ENCODE measurements at places on chromosomes 11 and 22.

DNA sequence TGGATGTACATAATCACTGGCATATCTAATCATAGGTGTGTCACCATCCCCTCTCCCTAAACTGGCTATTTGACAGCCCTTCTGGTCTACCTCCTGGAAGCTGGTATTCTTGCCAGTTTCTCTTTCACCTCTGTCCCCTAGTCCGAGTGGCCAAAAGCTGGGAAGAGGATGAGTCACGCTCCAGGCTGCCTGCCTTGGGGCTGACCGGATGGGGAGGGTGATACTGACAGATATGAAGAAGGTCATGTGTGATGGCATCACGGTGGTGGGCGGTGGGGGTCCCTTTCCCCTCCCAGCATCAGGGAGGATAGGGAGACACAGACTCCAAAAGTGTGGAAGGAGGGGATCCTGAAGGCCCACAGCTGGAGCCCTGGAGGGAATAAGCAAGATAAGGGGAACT lies 4.8 kb downstream of the OAF start:
- no peak for DNase-seq

DNA sequence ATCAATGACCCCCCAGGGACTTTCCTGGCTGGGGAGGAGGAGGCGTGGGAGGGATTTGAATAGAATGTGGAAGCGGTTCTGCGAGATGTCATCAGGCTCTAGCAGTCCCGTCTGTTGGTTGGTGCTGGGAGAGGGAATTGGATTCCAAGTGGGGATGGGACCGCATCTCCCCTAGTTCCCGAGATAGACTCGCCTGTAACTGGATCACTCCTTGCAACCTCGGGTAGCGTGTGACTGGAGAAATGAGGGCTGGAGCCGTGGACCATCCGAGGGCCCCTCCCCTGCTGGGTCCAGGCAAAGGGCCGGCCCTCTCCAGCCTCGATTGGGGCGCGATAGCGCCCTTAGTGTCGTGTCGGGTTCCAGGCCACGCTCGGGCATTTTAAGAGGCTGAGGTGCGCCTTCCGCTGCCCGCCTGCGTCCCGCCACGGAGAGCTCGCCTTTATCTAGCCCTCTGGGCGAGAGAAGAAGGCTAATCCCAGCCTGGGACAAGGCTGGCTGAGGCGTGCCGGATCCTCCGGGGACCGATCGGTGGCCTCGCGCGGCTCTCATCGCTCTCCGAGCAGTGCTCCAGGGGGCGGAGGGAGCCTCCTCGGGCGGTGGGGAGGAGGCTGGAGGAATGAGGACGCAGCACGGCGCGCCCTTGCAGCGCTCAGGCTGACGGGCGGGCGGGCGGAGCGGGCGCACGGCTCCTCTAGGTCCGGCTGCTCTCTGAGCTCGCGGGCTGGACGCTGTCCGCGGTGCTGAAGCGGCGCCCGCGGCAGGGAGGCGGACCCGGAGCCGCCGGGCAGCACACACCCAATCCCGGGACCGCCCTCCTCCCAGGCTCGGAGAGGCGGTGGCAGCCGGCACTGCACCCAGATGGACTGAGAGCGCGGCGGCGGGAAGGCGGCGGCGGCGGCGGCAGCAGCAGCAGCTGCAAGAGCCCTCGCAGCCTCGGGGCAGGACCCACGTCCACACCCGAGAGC lies 107.8 kb downstream of the OSBP2 start:
- DNase-seq, result peak; percentile 91

DNA sequence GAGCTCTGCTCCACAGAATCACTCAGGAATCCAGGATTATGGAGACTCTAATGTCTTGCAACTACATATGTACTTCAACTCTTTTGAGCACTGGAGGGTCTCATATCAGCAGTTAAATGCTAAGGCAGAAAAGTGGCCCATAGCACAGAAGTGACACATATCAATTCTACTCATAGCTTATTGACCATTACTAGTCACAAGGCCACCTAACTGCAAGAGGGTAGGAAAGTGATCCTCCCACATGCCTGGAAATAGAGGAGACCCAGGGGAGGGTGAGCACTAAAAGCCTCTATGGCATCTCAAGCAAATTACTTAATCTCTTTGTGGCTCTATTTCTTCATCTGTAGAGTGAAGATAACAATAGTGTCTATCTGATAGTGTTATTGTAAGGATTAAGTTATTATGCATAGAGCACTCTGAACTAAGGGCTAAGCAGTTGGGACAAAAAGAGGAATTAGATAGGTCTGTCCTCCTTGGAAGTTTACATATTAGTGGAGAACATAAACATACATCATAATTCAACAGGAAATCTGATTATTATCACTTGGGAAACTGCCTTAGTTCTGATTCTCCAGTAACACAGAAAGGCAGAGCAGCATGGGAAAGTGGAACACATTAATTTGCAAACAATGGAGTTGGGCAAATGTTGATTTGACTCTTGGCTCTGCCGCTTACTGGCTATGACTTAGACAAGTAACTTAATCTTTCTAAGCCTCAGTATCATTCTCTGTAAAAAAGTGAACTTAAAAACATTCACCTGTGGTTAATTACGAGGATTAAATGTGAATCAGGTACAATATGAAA lies 25.1 kb upstream of the USP47 start:
- no peak for DNase-seq

GRCh38 chr11:19698493-19699292 lies 13.9 kb upstream of the NAV2 start:
- no peak for DNase-seq

GRCh38 chr11:19873730-19874129 lies 161.1 kb downstream of the NAV2 start:
- no peak for DNase-seq

GRCh38 chr11:73156686-73157085 lies 14.6 kb upstream of the FCHSD2 start:
- no peak for DNase-seq

DNA sequence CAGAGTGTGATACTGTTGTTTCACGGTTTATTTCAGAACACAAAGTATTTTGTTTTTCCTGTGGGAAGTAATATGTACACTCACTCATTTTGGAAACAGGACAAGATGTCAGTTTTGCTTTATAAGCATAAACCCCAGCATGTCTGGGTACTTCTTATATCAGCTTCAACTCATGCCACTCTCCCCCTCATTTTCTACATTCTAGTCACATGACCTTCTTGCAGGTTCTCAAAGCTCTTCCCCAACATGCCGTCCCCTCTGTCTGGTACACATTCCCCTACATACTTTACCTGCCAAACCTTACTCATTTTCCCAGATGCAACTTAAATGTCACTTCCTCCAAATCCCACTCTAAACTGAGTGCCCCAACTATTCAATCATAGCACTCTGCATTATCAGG lies 1.6 kb upstream of the CTR9 start:
- no peak for DNase-seq

DNA sequence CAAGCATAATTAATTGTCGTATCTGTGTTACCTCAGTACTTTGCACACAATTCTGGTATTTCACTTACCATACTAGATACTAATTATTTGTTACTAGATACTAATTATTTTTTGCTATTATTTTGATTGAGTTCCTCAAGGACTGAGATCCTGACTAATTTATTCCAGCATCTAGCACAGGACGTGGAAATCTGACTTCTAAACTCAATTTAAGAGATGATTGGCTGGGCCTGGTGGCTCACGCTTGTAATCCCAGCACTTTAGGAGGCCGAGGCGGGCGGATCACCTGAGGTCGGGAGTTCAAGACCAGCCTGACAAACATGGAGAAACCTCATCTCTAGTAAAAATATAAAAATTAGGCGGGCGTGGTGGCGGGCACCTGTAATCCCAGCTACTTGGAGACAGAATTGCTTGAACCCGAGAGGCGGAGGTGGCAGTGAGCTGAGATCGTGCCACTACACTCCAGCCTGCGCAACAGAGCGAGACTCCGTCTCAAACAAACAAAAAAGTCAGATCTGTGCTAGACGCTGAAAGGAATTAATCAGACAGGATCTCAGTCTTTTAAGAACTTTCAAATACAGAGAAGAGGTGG lies 527 bp upstream of the MRPL48 start:
- DNase-seq, result no peak

DNA sequence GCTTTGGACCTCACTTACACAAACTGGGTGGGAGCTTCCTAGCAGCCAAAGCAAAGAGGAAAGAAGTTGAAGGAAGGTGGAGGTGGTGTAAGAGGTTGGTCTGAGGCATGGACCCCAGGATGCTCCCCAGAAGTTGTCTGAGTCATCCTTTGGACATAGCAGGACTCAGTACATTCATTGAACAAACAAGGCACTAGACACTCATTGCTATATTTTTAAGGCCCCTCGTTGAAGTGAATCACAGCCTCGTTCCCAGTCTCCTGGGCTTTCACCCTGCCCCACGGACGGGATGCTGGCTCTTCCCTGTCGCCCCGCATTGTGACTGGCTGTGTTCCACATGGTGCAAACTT lies 95.9 kb upstream of the FGF3 start:
- DNase-seq, result no peak

- DNase-seq, result no peak
Measured at GRCh38 chr11:47950396-47950795, 30.0 kb upstream of the PTPRJ start.

GRCh38 chr11:120260616-120261015 lies 20.7 kb downstream of the POU2F3 start:
- no peak for DNase-seq

- DNase-seq, result no peak
Measured at GRCh38 chr11:74522776-74523175, 29.3 kb upstream of the LIPT2 start.

DNA sequence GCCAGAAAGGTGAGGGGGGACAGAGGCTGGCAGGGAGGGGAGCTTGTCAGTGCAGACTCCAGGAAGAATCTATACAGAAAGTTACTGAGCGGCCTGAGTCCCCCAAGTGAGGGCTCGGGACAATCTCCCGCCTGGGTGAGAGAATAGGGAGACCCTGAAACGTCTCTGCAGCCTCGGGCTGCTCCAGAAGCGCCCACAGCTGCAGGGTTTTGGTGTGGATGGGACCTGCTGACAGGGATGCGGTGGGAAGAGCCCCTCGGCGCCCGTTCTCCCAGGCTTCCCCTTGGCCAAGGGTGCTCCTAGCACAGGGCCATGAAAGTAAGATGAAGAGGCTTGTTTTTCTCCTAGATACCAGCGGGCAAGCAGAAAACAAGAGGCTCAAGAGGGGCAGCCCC lies 743 bp upstream of the RCE1 start:
- DNase-seq, result no peak

DNA sequence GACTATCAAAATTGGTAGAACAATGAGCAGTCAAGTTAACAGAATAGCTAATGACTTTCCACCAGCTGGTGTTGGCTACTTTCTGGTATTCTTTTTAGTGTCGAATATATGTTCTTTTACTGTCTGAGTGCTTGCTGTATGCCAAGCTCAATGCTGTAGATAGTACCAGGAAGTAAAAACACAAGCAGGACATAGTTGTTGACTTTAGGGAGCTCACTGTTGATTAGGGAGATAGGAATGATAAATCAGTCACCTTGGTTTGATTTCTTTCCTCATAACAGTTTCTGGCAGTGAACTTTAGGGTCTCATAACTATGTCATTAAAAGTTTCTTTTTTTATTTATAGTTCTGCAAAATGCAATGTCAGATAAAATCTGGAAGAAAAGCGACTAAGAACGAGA lies 9.0 kb downstream of the HMGXB4 start:
- no peak for DNase-seq

DNA sequence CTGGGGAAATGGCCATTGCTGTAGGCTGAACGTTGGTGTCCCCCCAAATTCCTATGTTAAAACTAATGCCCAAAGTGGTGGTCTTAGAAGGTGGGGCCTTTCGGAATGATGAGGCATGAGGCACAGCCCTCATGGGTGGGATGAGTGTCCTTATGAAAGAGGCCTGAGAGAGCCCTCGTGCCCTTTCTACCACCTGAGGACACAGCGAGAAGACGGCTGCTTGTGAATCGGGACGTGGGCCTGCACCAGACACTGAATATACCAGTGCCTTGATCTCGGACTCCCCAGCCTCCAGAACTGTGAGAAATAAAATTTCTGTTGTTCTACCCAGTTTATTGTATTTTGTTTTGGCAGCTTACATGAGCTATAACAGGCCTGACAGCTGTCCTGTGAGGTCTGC lies 162.9 kb upstream of the B3GAT1 start:
- DNase-seq, result no peak

DNA sequence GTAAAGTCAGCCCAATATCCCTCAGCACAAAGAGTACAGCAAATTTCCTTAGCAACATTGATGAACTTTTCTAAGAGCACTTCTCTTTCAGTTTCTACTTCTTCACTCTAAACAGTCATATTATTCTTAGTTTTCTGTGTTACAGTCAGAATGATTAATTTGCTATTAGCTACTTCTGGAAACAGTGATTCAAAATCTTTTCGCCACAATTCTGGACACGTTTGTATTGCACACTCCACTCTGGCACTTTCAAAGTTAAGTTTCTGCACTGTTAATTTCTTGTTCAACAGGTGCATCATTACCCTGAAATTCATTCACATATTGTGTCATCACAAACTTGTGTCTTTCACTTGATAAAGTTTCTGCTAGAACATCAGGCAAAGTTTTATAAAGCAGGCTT lies 22.5 kb downstream of the ABTB2 start:
- no peak for DNase-seq
